Progenitor cell of endocrine pancreas (in vitro differentiated cells): ENCODE measurements at places on chromosomes 11 and 22.

- no peaks in the 10 kb centered on the region for H3K36me3 ChIP-seq
- peaks cover 9% of the 10 kb centered on the region for H3K4me1 ChIP-seq
- H3K27ac ChIP-seq, result no peak within 1 kb of the TSS
- peaks cover 13% of the 10 kb centered on the region for H3K27me3 ChIP-seq
These were observed at the start of gene IFITM5 for GRCh38 chr11:299081-299891. IFITM5 (minus strand) TSS chr11:299526; CDS start chr11:299490, 36 bp downstream.

DNA sequence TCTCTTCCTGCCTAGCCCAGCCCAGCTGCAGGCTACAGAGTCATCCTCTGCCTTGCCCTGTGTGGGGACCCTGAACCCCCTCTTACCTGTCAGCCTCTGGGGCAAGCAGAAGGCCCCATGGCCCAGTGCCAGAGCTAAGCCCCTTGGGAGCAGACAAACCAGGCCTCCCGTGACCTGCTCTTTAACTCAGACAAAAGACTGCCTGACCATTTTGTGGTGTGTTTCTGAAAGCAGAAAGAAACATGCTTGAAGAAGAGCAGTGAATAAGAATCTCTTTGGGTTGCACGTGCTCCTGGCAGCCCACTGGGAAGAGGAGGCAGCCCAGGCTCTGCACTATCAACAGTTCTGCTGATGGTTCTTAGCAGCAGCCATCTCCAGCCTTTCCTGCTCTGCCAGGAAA, 118.6 kb downstream of the GRIK4 start:
- H3K36me3 ChIP-seq, result no peaks in the 10 kb centered on the region
- no peak overlapping the region for H3K27ac ChIP-seq
- DNase-seq, result no peak
- H3K4me1 ChIP-seq, result peaks cover 2% of the 10 kb centered on the region
- H3K4me3 ChIP-seq, result no peak overlapping the region

DNA sequence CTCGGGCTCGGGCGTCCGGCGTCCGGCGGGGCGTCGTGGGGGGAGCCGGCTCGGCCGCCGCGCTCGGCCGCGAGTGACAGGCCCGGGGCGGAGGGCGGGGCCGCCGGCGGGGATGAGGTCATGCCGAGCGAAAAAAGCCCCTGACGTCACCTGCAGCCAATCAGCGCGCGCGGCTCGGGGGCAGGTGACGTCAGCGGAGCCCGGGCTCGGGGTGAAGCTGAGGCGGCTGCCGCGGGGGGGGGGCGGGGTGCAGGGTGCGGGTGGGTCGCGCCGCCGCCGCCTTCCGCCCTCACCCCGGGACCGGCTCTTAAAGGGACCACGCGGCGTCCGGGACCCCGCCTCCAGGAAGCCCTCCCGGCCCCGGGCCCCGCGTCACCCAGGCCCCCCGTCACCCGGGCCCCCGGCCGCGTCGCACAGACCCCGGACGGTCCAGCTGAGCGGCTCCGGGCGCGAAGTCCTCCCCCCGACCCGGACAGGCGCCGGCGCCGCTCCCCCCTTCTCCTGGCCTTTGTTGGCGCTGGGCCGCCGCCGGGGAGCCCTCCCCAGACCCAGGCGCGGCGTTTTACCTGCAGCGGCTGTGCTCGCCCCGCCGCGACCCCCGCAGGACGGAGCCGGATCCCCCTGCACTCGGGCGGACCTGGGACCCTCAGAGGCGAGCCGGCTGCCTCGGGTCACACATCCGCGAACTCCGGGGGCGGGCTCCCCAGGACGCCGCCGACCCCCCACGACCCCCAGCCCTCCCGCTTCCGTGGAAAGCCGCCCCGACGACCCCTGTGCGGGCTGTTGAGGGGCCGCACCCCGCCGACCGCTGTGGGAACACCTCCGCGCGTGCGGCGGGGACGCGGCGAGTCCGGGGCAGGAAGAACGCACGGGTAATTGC, at the start of gene DUSP8:
Gene DUSP8, minus strand, starts transcription at position 75 of the 880 bp plus-strand sequence. CDS start 6,445 bp downstream, outside the sequence.
- H3K4me1 ChIP-seq, result peaks cover 1% of the 10 kb centered on the region
- H3K27ac ChIP-seq, result peak within 1 kb of the TSS; percentile 10
- H3K36me3 ChIP-seq, result no peaks in the 10 kb centered on the region

DNA sequence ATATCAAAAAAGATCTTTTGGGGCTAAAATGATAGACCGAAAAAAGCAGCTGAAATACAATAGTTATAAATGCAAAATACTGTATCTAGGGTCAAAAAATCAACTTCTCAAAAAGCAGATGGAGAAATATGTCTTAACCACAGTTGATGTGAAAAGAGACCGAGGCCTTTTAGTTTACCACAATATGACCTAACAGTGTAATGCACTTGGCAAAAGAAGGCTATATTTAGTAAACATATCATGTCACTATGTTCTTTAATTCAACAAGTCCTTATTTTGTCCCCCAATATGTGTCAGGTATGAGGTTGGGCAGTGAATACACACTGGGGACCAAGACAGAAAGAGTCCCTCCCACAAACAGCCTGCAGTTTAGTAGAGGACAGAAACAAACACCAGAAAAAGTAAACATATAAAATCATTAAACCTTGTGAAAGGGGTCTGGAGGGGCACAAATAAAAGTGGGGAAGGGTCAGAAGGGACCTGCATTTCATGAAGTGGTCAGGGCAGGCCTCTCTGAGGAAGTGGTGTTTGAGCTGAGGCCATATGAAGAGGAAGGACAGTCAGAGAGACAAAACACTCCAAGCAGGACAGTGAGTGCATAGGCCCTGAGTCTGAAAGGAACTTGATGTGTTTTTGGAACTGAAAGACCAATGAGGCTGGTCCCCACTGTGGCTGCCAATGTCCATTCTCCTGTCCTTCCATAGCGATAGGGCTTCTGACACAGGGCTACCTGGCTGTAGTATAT, 53.4 kb downstream of the LIF start:
- peaks cover 14% of the 10 kb centered on the region for H3K27me3 ChIP-seq
- no peaks in the 10 kb centered on the region for H3K36me3 ChIP-seq
- DNase-seq, result no peak
- peaks cover 32% of the 10 kb centered on the region for H3K4me1 ChIP-seq

- H3K4me1 ChIP-seq, result no peaks in the 10 kb centered on the region
- no peak overlapping the region for H3K27ac ChIP-seq
- peaks cover 17% of the 10 kb centered on the region for H3K27me3 ChIP-seq
- no peaks in the 10 kb centered on the region for H3K36me3 ChIP-seq
- no peak overlapping the region for H3K4me3 ChIP-seq
These were observed 25.0 kb upstream of the SYN3 start for GRCh38 chr22:33083212-33083611.
